ENCODE measurements at places on chromosomes 2 and 18.
A peak's percentile ranks its signal among the peaks of the same experiment; 100 is the strongest.

GRCh38 chr2:217705461-217705860 is 297.3 kb downstream of the TNS1 start:
- no peak for DNase-seq

- DNase-seq, result peak; percentile 85
These were observed 667 bp downstream of the TRIB2 start for GRCh38 chr2:12717191-12718014.

- no peak for DNase-seq
These were observed 95.1 kb upstream of the SLC35G4 start for GRCh38 chr18:11514267-11514666.

GRCh38 chr2:43814711-43815110 is 23.9 kb downstream of the ABCG5 start:
- no peak for DNase-seq

DNA sequence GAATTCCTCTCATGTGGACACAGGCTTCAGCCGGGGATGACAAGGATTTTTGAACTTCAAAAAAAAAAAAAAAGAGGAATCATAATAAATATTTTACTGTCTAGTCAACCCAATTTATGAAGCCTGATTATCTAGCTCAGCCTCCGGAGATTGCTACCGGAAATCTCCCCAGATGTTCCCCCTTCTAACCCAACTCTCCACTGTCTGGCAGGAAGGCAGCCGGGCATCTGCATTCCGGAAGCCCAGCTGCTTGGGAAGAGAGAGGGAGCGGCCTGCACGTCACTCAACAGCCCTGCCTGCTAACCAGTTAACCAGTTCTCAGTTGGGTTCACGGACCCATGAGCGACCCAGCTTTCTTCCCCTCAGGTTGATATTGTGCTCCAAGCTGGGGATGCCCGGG is 87.2 kb upstream of the POU3F3 start:
- no peak for DNase-seq

DNA sequence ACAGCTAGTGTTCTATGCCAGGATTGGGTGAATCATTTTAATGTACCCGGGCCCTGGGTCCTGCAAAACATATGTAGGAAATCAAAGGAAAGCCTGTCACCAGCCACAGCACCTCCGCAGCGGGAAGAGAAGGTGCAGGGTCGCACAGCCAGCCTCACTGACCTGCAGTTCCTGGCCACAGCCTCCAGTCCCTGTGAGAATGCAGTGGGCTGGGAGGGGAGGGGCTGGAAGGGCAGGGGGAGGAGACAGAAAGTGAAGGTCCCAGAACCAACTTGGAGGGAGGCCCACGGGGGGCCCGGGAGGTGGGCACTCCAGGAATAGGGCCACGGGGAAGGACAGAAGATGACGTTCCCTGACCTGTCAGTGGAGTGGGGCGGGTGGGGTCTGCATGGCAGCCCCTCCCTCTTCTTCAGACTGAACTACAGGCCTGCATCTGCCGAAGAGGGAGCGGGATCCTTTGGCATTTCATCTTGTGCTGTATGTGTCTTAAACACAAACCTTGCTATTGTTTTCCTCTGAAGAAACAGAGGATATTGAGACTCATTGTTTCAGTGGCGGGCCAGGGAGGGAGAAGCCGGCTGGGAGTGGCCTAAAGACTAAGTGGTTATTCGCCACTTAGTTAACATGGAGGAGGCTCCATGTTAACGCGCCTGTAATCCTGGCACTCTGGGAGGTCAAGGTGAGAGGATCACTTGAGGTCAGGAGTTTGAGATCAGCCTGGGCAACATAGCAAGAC is 7.5 kb downstream of the MAL start:
- DNase-seq, result no peak

DNA sequence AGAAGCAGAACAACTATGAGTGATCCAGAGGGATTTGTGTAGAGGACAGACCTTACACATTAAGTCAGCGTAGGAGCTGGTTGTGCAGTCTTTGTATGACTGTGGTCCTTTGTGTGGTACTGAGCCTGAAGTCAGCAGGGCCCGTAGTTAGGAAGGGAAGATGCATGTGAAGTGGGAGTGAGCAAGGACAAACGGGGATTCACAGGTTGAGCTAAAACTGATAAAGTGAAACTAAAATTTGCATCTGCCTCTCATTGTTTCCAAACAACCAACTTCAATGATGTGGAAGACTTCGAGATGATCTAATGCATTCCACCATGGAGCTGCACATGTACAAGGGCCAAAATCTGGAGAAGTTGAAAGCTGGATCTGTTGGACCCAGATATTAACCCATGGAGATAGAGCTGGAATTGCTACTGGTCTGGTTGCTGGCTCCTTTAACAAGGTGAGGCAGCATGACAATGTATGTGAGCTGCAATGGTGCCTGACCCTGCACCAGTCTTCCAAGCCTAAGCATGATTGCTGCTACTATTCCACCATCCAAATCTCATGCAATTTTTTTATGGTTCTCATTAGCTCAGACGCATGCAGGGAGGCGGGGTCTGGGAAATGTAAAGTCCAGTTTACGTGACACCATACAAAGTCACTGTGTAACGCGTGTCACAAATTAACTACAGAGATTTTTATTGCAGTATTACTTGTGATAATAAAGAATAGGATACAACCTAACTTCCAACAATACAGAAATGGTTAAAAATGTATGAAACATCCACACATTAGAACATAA is 12.1 kb upstream of the CYBRD1 start:
- no peak for DNase-seq

DNA sequence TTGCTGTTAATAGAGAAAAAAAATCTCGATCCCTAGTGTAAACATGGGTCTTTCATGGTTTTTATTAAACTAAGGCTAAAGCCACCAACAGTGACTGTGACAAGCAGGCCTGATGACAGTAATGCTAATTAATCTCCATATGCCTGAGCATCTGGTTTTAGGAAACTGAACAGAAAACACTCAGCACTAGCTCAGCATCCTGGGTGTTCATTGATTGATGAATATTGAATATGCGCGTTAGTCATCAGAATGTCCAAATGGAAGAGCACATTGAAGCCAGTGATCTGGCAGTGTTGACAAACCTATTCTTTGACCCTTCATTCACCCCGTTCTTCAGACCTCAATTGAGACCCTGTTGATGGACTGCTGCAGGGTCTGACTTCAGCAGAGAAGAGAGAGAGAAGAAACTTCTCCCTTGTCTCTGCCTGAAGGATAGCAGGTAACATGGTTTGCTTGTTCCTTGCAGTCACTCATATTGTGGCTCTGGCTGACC is 283.8 kb downstream of the RDH14 start:
- DNase-seq, result no peak

- DNase-seq, result no peak
These were observed 42.1 kb downstream of the TGIF1 start for GRCh38 chr18:3491981-3492555.

DNA sequence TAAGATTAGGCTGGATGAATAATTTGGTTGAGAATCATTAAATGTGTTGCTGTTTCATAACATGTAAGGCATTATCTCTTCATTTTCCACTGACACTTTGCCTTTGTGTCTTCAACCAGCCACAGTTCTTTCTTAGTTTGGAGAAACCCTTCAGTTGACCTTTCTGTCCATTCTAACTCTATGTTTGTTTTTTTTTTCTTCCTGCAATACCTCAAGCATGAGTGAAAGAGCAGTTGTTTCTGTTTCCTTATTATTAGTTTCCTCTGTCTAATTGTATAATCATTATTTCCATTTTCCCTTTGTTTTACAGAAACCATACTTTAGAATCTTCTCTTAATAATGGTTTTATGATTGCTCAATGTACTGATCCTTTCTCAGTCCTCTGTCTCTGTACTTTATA is 25.6 kb downstream of the HADHB start:
- no peak for DNase-seq

- no peak for DNase-seq
These were observed 45.7 kb downstream of the NAPG start for GRCh38 chr18:10571537-10571936.

GRCh38 chr2:233124421-233125080 is 64.4 kb downstream of the INPP5D start:
- DNase-seq, result no peak

- no peak for DNase-seq
These were observed 161.2 kb upstream of the EPAS1 start for GRCh38 chr2:46135958-46136357.

DNA sequence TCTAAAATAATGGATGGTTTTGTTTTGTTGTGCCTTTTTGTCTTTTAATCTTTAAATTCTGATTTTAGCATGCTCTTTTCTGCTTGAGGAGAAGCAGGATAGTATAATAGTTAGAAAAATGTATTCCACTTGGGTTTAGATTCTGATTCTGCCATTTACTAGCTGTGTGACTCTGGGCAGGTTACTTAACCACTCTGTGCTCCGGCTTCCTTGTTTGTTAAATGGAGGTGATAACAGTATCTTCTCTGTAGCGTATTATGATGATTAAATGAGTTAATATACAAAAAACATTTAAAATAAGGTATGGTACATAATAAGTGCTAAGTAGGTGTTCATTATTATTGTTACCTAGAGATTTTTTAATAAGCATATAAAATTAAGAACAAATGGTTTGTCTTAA is 26.9 kb upstream of the IL18RAP start:
- DNase-seq, result no peak

- DNase-seq, result no peak
These were observed 204.7 kb upstream of the TPO start for GRCh38 chr2:1208522-1208921.

DNA sequence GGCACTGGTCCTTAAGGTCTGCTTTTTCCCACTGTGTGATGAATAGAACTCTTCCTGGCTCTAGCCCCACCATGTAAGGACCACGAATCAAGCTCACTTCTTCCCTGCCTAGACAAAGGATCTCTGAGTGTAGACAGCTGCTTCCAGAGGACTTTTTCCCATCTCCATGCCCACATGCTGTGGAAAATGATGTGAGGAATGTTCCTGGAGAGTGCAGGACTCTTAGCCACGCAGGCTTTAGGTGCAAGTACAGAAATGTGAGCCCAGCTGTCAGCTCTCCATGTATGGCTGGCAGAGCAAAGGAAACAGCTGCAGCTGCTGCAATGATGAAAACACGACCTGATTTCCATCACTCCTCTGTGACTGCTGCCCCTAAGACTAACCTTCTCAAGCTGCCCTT is 35.5 kb downstream of the NXPH2 start:
- no peak for DNase-seq

DNA sequence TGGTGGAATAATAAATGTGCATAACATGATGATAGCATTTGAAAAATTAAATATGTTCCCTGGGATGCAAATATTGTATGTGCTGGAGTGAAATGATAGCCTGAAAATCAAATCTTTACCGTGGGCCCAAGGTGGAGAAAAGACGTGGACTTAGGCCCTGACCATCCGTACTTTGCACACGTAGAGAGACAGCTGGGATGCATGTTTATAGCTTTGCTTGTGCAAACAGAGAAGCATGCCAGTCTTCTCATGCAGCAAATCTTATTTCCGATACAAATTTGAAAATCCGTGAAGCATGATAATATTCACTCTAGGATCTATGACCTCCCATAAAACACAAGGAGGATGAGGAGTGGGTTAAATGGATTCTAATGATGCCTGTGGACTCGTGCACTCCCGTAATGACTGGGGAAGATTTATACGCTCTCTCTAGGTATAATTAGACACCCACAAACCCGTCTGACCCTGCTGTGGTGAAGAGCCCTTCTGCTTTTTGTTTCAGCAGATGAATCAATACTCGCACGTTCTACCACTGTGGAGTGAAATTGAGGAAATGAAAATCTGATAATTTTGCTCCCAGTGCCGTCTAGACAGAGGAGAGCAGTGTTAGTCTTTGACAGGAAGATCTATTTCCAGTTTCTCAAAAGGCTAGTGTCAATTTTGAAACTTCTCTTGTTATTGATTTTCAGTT is 810.3 kb upstream of the SALL3 start:
- DNase-seq, result no peak

DNA sequence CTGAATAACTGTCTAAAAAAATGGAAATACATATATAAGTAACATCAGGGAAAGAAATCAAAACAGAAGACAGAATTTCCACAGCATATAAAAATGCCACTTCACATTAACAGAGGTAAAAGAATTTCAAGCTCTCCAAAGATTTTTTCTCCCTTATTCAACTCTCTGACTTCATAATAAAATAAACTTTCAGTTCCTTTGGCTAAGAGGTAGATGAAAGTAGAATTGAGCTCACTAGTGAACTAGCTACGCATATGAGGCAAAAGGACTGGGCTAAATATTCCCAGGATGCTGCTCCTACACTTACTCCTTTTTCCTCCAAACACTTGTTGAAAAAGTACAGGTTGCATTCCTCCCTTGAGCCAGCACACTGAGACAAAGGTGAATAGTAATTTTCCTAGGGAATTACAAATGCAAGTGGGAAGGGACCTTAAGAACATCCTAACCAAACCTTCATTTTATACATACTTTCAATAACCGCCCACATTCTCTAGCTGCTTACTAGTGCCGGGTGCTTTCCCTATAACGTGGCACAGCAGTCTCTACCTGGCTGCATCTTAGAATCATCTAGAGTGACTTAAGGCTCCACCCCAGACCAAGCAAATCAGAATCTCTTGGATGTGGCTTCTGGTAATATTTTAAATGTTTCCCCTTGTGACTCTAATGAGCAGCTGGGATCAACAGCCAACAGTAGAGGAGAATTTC is 136.6 kb downstream of the MTCL1 start:
- no peak for DNase-seq

DNA sequence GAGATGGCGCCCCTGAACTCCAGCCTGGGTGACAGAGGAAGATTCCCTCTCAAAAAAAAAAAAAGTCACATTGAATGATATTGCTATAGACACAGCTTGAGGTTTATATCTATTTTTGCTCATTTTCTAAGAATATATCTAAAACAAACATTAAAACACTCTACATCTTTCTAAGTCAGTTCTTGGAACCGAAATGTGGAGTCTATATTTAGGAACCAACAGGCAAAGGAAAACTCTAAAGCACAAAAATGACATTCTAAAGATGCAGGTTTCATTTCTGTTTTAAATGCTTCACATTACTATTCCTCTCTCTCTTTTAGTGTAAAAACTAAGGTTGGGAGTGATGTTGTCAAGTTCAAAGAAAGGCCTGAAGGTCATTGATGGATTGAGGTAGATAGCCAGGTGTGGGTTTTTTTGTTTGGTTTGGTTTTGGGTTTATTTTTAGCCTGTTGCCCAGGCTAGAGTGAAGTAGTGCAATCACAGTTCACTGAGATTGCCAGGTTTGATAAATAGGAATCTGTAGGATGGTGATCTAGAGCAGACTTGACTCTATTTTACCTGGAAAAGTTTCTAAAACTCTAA is 194.0 kb upstream of the RBBP8 start:
- no peak for DNase-seq

GRCh38 chr2:33900610-33901009 is 301.5 kb upstream of the FAM98A start:
- DNase-seq, result no peak

GRCh38 chr2:72940361-72940760 is 23.0 kb downstream of the EMX1 start:
- DNase-seq, result no peak
